T-cell (primary cell): ENCODE measurements at places on chromosomes 13 and 19.

DNA sequence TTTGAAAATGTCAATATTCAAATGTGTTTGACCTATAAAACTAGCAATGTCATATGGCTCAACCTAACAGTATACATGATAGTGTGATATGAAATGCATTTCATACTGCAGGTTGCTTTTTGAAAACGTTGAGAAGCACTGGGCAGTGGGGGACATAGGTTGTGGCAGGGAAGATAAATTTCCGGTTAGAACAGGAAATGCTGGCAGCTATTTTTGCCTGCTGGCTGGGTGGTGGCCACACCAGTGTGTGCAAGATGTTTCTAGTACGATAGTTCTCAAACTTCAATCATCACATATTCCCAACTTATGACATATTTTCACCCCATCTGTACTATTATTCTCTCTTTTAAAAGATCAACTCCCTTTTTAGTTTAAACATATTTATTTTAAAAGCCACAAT lies 17.2 kb downstream of the FXYD5 start:
- no peak for DNase-seq

- no peak for DNase-seq
Measured at GRCh38 chr13:72403396-72404010, 323.9 kb downstream of the MZT1 start.

- no peak for DNase-seq
Measured at GRCh38 chr19:29139227-29139626, 73.7 kb downstream of the UQCRFS1 start.

DNA sequence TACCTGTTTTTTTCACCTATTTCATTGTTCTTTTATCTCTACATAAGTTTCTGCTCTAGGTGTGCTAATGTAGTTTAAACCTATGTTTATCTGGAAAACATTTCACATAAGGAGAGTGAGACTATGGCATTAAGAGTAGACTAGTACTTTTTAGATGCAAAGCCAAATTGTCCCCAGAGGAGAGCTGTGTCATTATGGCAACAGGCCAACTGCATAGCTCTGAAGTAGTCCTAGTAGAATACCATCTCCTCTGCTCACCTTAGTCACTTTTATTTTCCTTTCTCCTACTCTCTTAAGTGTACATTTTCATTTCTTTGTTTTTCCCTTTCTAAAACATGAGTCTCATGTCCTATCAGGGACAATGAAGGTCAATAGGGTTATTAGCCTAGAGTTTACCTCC lies 123.1 kb downstream of the ITGBL1 start:
- no peak for DNase-seq

DNA sequence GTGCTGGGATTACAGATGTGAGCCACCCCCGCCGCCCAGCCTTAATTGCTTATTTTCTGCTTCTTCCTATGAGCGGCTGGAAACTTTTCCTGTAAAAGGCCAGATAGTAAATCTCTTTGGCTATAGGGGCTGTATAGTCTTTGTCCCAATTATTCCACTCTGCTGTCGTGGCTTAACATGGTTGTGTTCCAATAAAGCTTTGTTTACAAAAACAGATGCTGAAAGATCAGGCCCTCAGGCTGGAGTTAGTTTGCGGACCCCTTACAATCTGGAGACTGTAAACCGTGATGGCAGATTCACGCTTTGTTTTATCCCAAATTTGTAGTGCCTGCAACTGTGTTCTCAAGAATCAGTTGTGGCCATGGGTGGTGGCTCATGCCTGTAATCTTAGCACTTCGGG lies 10.7 kb downstream of the KCNC3 start:
- no peak for DNase-seq

DNA sequence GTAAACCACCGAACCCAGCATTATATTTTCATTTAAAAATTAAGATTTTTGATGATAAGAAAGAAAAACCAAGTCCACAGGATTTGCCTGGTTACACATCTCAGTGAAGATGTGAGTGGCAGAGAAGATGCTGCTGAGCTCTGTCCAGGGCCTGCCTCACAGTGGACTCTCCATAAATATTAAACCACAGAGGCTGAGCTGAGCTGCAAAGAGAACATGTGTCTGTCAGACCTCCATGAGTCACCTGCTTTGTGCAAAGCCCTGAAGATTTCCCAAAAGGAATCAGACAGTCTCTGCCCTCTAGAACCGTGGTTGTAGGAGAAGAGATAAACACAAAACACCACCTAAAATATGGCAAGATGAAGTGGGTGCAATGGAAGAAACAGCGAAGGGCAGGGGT lies 127.2 kb upstream of the TSC22D1 start:
- DNase-seq, result no peak

GRCh38 chr19:49151267-49152118 lies 3.7 kb downstream of the HRC start:
- peak; percentile 23 for DNase-seq

DNA sequence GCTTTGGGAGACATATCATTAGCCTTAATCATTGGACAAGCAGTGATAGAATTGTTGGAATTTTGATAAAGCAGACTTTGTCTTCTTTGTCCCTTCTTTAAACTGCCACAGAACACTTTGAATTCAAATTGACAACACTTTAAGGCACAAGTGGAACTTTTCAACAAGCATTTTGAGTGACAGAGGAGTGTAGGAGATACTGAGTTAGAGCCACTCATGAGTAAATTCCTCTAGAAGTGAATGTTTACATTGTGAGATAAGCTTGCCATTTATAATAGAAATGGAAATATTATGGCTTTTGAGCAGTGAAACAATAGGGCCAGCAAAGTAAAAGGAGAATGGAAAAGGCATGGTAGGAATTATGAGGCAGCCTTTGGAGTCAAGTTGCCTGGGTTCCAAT lies 515.8 kb downstream of the SLITRK6 start:
- no peak for DNase-seq

DNA sequence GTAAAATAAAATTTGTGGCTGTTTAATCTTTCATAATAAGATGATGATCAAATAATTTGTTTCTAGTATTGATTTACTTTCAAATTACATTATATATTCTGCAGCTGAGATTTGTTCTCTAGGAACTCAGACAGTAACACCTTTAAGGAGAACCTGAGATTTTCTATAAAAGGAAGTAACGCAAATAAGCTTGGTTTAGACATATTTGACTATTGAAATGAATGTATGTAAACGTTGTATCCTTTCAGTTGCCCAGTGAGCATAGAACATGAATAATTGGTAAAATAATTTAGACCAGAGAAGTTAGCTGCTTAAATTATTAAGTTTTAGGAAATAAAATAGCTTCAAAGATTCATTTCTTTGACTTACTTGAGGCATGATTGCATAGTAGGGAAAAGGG lies 3.1 kb downstream of the CDK8 start:
- DNase-seq, result no peak

- peak; percentile 100 for DNase-seq
Measured at GRCh38 chr19:45584332-45585157, at the start of gene OPA3. OPA3 (minus strand) TSS chr19:45584802; CDS start chr19:45584764, 38 bp downstream.

DNA sequence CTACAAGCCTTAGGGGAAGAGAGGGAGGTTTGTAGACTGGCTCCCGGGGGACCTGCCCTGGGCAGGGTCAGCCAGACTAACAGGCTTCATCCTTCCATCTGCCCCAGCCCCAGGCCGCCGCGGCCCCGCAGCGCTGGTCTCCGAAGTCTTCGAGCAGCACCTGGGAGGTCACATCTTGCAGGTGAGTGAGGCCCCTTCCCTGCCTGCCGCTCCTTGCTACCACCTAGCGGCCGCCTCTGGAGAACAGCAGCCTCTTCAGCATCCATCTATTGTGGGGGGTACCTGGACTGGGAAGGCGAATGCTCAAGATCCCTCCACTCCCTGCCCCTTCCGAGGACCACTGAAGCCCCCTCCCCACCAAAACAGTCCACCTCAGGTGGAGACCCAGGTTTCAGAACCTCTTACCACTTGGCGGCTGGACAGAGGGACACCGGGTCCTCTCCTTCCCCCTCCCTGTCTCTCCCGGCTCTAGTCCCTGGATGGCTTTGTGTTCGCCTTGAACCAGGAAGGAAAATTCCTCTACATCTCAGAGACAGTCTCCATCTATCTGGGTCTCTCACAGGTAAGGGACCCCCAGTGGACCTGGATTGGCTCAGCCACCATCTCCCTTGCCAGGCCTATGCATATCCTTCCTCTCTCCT lies 12.7 kb downstream of the NPAS1 start:
- DNase-seq, result peak; percentile 23

GRCh38 chr13:46964789-46965527 lies 68.1 kb upstream of the HTR2A start:
- no peak for DNase-seq

DNA sequence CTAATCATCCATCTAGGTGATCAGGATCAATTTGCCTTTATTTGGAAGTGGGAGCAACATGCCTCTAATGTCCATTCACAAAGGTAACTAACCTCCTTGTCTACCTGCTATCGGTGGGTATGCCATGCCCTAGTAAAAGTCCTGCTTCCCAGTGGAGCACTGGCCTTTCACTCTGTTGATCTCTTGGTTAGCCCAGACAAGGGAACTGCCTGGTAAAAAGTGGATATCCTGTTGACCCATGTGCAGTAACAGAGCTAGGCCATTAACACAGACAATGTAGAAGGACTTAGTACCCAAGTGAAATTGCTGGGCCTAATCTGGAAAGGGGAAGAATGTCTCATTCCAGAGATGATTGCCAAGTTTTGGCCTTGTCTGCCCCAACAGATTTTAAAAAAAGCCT lies 171.5 kb upstream of the CSNK1A1L start:
- no peak for DNase-seq

DNA sequence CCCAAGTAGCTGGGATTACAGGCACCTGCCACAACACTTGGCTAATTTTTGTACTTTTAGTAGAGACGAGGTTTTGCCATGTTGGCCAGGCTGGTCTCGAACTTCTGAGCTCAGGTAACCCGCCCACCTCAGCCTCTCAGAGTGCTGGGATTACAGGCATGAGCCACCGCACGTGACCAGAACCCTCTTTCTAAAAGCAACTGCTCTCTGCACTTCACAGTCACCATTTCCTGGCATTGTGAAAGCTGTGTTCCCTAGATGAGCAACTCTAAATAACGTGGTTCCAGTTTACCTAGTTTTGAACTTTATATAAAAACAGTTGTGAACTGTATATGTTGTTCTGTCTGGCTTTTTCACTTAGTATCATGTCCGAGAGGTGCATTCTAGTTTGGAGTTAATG lies 152.9 kb downstream of the SIPA1L3 start:
- no peak for DNase-seq

DNA sequence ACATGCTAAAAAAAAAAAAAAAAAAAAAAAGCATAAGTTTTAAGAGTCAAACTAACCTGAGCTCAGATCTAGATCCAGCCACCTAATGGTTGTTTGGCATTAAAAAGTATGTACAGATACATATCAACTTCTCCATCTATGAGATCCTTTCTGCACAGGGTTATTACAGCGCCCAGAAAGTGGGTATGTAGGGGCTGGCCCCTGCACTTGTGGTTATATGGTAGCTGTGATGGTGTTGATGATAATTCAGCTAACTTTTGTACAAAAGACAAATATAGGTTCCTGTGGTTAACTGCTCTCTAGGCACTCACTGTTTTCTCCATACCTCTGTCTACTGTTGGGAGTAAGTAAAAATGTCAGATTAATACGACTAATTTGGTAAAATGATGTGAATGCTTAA lies 81.7 kb downstream of the TNFRSF19 start:
- no peak for DNase-seq

DNA sequence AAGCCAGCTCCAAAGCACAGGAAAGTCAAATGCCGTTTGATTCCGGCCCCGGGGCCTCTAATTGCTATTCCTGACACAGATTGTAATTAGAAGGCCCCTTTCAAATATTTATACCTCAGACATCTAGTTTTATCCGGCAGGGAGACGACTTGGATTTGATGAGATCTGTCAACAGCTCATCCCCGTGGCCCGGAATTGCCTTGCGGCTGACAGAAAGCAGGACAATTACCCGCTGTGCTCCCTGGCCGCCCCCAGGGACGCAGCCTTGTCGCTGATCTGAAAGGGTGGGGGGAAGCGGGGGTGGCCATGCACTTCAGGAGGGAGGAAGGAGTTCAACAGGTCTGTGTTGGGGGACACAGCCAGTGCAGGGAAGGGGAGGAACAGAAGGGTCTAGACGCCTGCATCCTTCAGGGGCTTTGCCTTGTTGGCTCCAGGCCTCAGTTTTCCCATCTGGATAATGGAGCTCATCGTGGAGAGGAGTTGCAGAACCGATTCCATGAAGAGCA lies 1.8 kb upstream of the SHD start:
- DNase-seq, result no peak

GRCh38 chr13:95924389-95924994 lies 128.7 kb downstream of the UGGT2 start:
- no peak for DNase-seq

DNA sequence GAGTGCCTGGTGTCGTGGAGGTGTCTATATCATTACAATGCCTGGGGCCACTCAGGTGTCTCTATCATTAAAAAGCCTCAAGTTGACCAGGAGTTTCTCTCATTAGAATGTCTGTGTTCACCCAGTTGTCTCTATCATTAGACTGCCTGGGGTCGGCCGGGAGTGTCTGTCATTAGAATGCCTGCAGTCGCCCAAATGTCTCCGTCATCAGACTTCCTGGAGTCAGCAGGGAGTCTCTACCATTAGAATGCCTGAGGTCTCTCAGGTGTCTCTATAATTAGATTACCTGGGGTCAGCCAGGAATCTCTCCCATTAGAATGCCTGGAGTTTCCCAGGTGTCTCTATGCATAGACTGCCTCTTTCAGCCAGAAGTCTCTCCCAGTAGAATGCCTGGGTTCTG lies 1477.6 kb downstream of the UQCRFS1 start:
- no peak for DNase-seq

- DNase-seq, result no peak
Measured at GRCh38 chr19:21238670-21239069, 90.5 kb downstream of the ZNF708 start.

DNA sequence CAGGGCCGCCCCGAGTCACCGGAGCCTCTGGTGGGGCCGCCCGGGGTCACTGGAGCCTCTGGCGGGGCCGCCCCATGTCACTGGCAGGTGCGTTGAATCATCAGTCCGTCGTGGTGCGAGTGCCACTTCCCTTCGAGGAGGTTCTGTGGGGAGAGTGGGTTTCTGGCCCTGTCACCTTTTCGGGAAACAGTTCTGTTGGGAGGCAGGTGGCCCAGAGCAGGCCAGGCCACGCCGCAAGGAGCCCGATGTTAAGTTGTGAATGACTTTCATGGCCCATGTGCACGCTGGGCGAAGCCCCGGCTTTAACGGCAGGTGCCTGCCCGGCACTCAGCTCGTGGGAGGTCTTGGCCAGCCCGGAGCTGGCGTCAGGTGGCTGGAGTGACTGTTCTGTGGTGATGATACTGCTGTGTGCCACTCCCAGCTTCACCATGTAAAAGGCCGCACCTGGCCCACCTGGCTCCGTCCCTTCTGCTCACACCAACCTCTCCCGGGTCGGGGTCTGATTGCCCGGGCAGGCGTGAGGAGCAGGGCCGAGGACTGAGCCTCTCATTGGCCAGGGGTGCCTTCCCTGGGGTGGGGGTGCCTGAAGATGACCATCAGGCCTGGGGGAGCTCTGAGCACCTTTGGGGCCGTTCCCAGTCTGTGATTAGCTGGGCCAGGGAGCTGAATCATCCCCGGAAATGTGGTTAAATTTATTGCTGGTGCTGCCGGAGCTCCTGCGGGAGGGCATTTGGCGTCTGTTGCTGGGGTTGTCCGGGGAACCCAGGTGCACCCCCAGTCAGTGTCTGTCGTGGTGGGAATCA lies 29.2 kb downstream of the CSNK1G2 start:
- DNase-seq, result no peak

- no peak for DNase-seq
Measured at GRCh38 chr19:57511484-57511883, 11.7 kb downstream of the ZNF773 start.

- DNase-seq, result no peak
Measured at GRCh38 chr13:97021241-97021640, 27.0 kb upstream of the OXGR1 start.

- DNase-seq, result no peak
Measured at GRCh38 chr19:14410091-14411051, 8.8 kb downstream of the DDX39A start.

- no peak for DNase-seq
Measured at GRCh38 chr13:40408602-40409001, 257.8 kb downstream of the FOXO1 start.

- DNase-seq, result no peak
Measured at GRCh38 chr13:99320693-99321481, 13.7 kb upstream of the GPR183 start.
